Uterus (tissue), 4 donors: ENCODE measurements at places on chromosomes 7 and 10. TPM values are rescaled to one million over a fixed set of nuclear protein-coding genes. Genes with fewer than 3 reads are reported as not detected.
A peak's percentile ranks its signal among the peaks of the same experiment; 100 is the strongest.

Gene ANK3
- 54.7 TPM for total RNA-seq

DNA sequence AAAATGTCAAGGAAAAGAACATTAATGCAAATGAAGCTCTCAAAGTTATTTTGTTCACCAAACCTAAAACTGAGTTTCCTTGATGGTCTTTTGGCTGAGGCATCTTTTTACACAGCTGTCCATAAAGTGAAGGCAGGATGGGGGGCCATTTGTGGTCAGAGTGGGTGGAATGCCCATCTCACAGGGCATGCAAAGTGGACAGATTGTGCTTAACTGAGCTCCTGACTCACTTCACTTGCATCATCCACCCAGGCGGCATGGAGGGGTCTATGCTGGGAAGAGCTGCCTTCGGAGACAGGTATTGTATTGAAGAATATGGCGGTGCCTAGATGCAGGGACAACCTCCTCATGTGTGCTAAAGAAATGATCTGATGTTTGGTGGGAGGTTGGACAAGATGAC, 905.3 kb downstream of the KCNMA1 start:
- H3K4me1 ChIP-seq = no peaks in the 10 kb centered on the region
- no peaks in the 10 kb centered on the region for H3K36me3 ChIP-seq
- no peaks in the 10 kb centered on the region for H3K27me3 ChIP-seq
- DNase-seq = no peak
- no peak overlapping the region for H3K27ac ChIP-seq

- H3K27ac ChIP-seq = peak overlapping the region; percentile 87
- H3K27me3 ChIP-seq = no peaks in the 10 kb centered on the region
- DNase-seq = peak; percentile 84
- H3K36me3 ChIP-seq = no peaks in the 10 kb centered on the region
Measured at GRCh38 chr7:6446838-6447580, 745 bp downstream of the DAGLB start.

Gene ATRNL1
- total RNA-seq = 431 TPM
